ENCODE measurements at places on chromosomes 12 and 14. TPM values are rescaled to one million over a fixed set of nuclear protein-coding genes. Genes with fewer than 3 reads are reported as not detected.

Gene STAC3
- total RNA-seq: 2.2 TPM

Gene INSM2
- not detected for total RNA-seq

- H3K36me3 ChIP-seq: no peaks in the 10 kb centered on the region
- no peak overlapping the region for H3K4me3 ChIP-seq
- no peak for DNase-seq
- no peaks in the 10 kb centered on the region for H3K4me1 ChIP-seq
- H3K27ac ChIP-seq: no peak overlapping the region
- H3K27me3 ChIP-seq: no peaks in the 10 kb centered on the region
Measured at GRCh38 chr12:16094437-16094836, 183.0 kb downstream of the SLC15A5 start.

DNA sequence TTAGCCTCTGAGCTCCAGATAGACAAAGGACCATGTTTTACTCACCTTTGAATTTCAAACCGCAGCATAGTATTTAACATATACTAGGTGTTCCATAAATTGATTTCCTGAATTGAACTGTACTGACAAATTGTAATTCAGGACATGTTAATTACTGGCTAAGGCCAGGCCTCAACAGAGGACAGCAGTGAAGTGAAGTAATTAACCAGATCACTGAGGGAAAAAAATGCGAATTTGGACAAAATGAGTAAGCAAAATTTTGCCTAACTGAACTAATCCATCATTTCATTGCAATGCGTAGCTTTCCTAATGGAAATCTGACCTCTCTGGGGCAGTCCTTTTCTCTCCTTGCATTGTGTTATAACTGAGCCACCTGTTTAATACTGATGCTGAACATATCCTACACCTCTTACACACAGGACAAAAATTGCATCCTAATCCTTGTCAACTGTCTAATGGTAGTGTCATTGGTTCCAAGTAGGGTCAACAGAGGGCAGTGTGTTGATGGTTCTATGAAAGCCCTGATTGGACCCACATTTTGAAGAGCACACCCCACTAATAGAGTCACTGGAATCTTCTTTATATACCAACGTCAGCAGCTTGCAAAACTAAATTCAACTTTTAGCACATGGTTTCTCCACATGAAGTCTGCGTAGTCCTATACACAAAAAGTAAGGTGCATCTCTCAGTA, 148.4 kb downstream of the SLC25A21 start:
- H3K27me3 ChIP-seq: no peaks in the 10 kb centered on the region
- H3K36me3 ChIP-seq: no peaks in the 10 kb centered on the region
- no peak for DNase-seq
- H3K4me3 ChIP-seq: no peak overlapping the region
- H3K27ac ChIP-seq: no peak overlapping the region

DNA sequence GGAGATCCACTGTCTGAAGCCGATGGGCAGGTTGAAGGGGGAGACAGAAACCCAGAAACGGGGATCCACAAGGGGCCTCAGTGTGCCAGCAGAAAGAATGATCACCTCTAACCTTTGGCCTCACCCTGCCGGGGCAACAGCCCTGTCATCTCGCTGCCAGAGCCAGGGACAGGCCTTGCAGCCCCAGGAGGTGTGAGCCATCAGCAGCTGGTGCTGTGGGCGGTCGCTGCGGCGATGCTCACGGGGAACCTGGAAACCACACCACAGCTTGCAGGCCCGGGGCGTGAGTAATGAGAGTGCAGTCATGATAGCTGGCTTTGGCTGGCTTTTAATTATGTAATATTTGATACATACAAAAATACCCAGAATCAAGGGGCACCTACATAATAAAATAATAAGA, 4.7 kb upstream of the TTC7B start:
- no peak for DNase-seq
- no peaks in the 10 kb centered on the region for H3K36me3 ChIP-seq
- H3K4me3 ChIP-seq: no peak overlapping the region
- no peaks in the 10 kb centered on the region for H3K27me3 ChIP-seq

DNA sequence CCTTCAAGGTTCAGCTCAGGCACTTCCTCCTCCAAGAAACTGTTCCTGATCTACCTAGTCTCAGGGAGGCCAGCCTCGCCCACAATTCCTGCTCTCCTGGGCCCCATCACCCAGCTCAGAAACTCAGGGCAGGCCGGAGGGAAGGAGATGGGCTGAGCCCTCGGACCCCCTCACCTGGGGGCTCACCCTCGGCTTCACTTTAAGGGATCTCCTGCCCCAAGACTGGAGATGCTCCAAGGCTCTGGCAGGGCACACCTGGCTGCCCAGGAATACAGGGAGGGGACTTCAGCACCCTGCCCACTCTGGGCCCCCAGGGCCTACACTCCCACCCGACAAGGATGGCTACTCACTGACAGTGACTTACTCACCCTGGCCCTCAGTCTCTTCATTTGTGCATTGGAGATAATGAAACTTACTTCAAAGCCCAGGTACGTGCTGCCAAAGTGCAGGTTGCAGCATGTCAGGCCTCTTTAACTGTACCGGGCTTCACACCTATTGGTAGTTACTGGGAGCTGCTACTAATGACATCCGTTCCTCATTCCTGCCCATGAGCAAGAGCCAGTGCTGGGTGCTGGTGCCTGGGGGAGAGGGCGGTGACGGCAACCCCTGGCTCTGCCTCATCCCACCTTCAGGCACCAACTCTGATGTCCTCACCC, 21.0 kb upstream of the PPP1R13B start:
- no peak for DNase-seq
- H3K27me3 ChIP-seq: no peaks in the 10 kb centered on the region
- H3K4me1 ChIP-seq: peaks cover 47% of the 10 kb centered on the region
